ENCODE measurements at places on chromosomes 1 and 21.

GRCh38 chr1:93350322-93350721 is 4.6 kb downstream of the DR1 start:
- no peak for DNase-seq

DNA sequence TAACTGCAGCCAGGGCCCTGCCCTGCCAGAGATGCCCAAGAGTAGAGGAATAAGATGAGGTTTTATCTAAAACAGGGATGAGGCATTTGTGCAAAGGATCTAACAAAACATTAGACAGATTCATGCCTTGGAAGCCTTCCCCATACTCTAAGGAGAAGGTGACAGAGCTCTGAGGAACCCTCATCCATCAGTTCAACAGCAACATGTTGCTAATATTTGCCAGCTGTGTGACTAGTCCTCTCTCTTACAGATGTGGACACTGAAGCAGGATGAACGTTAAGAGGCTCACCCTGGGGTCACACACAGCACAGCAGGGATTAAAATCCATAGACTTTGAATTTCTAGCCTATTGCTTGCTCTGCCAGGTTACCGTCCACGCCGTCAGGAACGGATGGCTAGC is 99.0 kb downstream of the ZBTB18 start:
- DNase-seq, result no peak

GRCh38 chr1:171595324-171595723 is 26.7 kb upstream of the MYOCOS start:
- no peak for DNase-seq

DNA sequence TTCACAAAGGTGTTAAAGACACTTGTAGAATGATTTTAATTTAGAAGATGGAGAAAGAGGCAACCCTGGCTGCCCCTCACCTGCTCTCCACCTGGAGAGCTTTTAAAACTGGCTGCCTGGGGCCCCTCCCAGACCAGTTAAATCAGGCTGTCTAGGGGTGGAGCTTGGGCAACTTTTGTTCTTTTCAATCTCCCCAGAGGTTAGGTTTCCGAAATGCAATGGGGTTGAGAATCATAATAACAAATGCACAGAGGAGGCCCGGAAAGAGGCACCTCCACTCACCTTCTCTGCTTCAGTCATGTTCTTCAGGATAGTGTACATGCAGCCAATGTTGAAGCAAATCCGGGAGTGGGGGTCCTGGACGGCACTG is 400 bp downstream of the NCF2 start:
- DNase-seq, result no peak

DNA sequence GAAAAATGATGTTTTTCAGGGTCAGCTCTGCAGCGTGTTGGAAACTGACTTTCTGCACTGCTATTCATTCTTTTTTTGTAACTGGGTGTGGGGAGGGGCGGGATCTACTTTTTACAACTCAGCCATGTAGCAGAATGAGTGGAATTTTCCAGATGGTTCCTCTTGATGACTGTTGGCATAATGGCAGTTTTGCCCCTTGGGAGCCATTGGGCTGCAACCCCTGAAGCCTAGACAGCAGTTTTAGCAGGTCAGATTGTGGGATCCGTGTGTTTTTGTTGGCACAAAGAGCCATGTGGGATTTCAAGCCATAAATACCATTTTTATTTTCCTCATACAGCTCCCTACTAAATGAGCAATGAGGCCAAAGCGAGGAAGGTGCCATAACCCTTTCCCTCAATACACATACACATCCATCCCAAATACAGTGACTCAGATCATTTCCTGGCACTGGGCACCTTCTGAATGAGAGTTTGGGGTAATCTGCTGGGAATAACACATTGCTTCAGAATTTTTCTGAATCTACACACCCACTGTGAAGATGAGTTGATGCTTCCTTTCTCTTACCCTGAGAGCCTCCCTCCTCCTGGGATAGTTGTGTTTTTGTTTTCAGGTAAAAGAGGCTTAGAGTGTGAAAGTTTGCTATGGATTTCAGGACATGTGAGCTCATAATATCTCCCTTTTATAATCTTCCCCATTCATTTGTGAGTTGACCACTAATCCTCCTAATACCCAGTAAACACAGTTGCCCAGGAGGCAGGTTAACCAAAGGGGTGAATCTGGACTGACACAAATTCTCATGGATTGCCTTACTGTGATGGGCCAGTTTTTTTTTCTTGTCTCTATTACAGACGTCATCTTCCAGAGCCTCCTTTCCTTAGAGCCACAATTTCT is 13.1 kb downstream of the S100A10 start:
- DNase-seq, result no peak

Measured in naive thymus-derived CD8-positive, alpha-beta T cell (primary cell).